ENCODE measurements at places on chromosomes 6 and 20. TPM values are rescaled to one million over a fixed set of nuclear protein-coding genes. Genes with fewer than 3 reads are reported as not detected.
A peak's percentile ranks its signal among the peaks of the same experiment; 100 is the strongest.

The TRIM31 gene
- not detected for total RNA-seq

The ZC3H12D gene
- total RNA-seq, result not detected

The RBPJL gene
- not detected for total RNA-seq

The FAM217A gene
- total RNA-seq, result not detected

The KCNK16 gene
- not detected for total RNA-seq

GRCh38 chr6:150491131-150491810 is 108.4 kb upstream of the PLEKHG1 start:
- no peak for DNase-seq

DNA sequence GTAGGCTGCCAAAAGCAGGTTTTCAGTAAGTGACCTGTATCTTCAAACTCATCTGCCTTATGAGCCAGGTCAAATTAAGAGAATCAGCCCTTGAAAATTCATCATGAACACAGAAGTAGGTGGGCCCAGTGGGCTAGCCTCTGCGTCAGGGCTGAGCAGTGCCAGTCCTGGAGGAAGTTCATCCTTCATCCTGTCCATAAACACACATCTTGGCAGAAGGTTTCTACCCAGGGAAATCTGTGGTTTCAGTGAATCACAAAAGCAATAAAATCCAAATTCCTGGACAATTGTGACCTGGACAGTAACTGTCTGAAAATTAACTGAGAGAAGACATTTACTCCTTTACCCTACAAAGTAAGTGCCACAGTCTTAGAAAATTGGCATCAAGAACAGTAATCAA is 72.4 kb downstream of the ATG5 start:
- no peak for DNase-seq

- DNase-seq, result peak; percentile 41
These were observed 571 bp downstream of the ITCH start for GRCh38 chr20:34363465-34364222.

DNA sequence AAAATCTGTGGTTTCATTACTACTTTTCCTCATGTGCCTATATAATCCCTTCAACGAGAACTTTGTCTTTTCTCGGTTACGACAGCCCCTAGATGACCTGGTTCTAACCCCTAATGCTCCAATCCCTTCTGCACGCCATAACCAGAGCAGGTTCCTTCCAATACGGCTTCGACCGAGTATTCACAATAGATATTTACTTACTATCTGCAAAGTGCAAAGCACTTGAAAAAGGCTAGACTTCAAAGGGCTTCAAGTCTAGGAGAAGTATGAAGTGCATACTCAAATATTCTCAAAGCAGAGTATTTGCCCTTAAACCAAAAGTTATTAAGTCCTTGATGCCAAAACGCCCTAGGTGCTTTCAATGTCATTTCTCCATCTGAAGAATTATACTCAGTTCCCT is 63.4 kb upstream of the NHSL1 start:
- no peak for DNase-seq

DNA sequence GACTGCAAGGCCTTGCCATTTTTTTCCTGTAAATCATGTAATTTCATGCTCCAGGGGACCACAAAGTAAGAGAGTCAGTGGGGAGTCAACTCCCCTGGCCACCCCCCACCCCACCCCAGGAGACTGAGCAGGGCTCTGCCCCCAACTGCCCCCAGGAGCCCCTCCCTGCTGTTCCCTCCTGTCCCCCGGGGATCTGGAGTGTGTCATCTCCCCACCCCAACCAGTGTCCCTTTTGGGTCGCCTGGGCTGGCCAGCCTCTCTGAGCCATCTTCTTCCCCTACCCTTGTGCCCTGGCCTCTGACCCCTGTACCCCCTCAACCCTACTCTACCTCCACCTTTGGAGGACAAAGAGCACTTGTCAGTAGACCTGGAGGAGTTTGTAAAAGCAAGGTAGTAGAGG is 29.4 kb downstream of the FOXP4 start:
- no peak for DNase-seq

DNA sequence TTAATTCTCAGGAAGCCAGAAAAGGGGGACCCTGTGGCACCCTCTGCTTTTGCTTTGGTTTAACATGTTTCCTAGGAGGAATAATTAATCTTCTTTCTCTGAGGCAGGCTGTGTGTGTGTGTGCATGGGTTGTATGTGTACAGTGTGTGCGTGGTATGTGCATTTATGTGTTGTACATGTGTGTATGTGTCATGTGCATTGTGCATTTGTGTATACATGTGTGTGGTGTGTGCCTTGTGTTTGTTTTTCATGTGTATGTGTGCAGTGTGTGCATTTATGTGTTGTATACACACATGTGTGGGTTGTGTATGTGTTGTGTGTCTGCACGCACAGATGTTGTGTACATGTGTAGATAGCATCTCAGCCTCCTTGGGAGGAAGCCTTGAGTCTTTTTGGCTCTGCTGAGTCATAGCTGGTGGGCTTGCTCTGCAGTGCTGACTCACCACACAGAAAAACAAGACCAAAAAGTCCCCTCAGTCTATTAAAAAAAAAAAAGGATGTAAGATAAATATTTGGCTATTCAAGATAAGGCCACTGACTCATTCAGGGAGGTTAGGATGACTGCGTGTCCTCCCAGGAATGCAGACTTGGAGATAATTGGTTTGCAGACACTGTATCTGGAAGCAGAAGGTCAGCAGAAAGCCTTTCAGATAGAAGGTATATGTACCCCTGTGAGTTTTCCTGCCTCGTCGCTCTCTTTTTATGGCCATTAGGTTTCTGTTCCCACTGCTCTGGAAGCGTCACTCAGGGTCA is 58.6 kb downstream of the SYNJ2 start:
- DNase-seq, result peak; percentile 65

DNA sequence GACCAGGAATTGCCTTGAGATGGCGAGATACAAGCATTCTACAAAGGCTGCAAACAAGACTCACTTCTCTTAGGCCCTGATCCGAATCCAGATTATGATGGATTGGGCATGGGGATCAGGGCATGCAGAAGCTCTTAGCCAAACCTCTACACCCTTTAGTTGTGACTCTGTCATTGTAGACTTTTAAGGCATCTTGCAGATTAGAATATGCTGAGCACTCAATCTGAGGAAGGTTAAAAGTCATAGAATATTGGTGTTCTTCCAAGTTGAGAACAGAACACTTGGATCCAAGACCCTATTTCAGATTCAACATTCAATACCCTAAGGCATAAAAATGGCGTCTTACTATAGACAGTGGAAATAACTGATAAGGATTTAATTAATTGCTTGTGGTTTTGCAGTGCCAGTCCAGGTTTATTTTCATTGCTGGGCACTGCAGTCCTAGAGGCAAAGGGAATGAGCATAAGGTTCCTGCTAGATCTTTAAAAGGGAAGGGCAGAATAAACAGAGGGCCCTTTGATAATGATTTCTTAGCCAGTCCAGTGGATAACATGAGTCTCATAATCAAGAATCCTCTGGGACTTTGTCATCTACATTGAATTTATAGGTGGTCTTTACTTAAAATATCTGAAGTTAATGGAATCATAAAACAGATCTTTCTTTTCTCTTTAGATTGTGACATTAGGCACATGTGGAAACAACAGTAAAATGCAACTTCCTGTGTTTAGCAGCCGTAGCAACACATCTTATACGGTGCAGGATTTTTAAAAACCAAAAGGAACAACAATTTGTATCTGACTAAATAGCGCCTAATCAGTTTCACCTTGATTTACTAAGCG is 17.6 kb downstream of the PHACTR2 start:
- DNase-seq, result no peak

DNA sequence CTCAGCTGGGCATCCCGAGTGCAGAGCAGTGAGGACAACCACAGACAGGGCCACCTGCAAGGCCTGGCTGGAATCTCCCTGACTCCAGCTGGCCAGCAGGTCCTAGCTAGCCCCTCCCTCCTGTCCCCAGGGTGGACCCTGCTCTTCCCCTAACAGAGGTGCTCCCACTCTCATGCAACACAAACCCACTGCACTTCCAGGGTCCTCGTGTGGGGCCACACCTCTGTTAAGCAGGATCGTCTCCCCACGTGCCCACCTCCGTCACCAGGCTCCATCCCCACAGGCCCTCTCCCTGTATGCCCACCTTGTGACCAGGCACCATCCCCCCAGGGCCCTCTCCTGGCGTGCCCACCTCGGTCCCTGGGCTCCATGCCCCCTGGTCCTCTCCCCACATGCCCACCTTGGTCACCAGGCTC is 17.3 kb downstream of the TAF4 start:
- no peak for DNase-seq

- peak; percentile 49 for DNase-seq
These were observed 307 bp downstream of the RANBP9 start for GRCh38 chr6:13711324-13711732.

DNA sequence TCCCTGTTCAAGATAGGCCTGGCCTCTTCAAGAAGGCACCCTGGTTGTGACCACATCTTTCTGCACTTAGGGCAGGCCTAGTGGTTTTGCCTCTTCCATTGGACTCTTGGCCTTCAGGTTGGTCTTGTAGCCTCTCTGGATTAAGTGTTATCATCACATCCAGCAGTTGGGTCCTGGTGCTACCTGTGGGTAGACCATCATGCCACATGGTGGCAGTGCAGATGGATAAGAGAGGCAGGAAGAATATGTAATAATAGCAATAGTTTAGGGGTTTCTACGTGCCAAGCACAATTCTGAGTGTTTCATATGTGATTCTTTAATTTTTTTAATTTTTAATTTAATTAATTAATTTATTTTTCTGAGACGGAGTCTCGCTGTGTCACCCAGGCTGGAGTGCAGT is 28.5 kb upstream of the SNRPB2 start:
- peak; percentile 8 for DNase-seq

DNA sequence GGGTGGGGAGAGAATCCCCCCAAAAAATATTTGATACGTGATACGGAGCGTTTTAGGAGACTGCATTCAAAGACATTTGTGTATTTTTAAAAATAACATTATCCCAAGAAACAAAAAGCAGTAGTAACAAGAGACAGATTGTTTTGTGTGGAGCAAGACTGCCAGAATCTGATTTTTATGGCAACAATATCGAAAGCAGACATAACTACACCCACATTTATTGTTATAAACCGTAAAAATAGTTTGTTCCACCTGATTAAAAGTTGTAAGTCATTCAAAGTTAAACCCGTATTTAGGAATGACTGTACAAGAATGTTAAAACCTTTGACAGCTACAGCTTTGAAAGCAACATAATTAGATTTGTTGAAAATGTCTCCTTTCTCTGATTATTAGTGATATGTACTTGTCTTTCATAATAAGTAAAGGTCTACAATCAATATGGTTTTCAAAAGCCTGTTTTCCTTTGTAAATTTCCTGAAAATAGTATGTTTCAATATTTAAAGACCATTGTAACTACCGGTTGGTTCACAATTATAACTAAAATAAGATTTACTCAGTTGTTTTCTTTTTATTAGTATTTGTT is 2.7 kb downstream of the EYA4 start:
- DNase-seq, result no peak

DNA sequence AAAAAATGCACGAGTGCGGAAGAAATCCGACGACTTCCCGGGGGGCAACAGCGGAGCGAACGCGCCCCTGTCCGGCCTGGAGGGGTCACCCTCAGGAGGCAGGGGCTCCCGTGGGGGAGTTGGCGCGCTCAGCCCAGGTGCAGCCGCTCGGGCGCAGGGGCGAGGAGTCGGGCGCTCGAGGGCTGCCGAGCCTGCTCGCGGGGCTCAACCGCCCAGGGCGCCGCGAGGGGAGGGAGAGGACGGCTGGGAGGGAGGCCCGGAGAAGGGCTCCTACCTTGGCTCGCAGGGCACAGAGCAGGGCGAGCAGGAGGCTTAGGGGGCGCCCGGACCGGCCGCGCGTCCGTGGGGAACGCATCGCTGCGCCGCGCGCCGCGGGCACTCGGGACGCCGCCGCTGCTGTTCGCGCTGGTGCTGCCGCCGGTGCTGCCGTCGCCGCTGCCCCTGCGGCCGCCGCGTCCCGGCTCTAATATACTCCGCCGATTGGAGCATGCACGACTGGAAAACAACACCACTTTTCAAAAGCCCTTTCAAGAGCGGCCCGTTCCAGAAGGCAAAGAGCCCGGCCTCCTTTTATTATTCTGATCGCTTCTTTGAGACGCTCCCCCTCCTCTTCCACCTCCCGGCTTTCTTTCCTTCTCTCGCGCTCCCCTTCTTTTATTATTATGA is 490 bp downstream of the JAG1 start:
- peak; percentile 62 for DNase-seq

GRCh38 chr6:111563581-111563980 is 42.1 kb downstream of the TRAF3IP2 start:
- no peak for DNase-seq

DNA sequence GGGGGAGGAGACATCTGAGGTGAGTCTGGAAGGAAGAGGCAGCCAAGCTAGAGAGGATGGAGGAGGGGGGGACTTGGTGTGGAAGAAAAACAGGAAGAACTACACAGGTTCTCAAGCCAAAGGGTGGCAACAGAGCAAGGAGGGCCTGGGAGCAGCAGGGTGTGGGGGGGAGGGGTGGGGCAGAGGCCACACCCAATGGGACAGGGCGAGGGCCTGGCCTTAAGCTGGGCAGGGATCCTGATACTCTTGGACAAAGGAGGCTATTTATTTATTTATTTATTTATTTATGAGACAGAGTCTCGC is 359.0 kb downstream of the ZFAND3 start:
- no peak for DNase-seq

GRCh38 chr6:10719296-10719963 is 3.4 kb upstream of the TMEM14C start:
- DNase-seq, result no peak

GRCh38 chr6:137804637-137805036 is 62.4 kb upstream of the TNFAIP3 start:
- DNase-seq, result no peak

GRCh38 chr20:62599216-62600110 is 42.8 kb upstream of the SLCO4A1 start:
- DNase-seq, result no peak

GRCh38 chr20:60117065-60117464 is 158.8 kb downstream of the CDH26 start:
- peak; percentile 32 for DNase-seq

DNA sequence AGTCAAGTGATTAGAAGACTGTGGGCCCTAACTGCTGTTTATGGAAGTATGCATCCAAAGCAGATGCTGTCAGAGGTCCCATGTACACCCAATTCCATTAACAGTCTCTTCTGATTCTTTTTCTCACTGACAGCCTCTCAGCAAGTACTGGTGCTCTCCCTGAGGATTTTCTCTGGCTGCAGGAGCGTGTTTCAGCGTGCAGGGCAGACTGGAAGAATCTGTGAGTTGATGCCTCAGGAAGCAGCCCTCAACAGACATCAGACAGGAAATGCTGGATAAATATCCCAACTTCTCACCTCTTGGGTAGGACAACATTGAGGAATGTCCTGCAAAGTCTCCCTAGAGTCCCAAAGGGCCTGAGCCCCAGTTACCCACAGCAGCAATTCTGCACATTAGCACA is 40.8 kb downstream of the ANKEF1 start:
- no peak for DNase-seq

DNA sequence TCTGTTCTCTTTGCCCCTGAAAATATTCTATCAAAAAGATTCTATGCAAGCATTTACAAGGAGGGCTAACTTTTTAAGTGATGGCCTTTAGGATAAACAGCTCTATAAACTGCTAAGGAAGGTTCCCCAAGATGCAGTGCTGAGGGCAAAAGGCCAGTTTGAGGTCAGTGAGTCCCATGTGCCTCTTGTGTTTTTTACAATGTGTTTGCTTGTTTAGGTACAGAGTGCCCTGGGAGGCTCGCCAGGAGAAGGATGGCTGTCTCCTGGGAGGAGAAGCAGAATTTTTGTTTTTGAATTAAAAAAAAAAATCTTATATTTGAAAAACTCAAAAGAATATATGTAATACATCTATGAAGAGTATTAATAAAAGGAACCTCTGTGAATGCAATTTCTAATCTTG is 12.8 kb downstream of the MTCH1 start:
- no peak for DNase-seq
